HTR-8/SVneo (cell line): ENCODE measurements at places on chromosomes 2 and 18.

- no peak for DNase-seq
These were observed 194.0 kb upstream of the RBMS1 start for GRCh38 chr2:160687629-160688028.

- peak; percentile 78 for DNase-seq
These were observed 37.0 kb upstream of the GRHL1 start for GRCh38 chr2:9914384-9915065.

DNA sequence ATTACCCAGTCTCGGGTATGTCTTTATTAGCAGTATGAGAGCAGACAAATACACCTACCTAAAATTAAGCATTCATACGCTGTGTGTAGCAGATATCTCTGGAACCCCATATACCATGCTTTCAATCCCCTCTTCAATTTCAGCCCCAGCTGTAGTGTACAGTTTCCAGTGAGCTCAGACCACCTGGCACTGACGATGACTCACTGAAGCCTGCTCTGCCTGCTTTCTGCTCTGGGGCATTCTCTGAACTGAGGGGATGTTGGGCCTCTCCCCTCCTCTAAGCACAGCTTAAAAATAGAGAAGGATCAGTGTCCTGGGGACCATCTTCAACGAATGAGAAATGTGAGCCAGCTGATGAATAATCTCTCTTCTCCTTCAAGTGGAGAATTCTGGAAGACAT lies 8.7 kb upstream of the CCL20 start:
- peak; percentile 14 for DNase-seq

DNA sequence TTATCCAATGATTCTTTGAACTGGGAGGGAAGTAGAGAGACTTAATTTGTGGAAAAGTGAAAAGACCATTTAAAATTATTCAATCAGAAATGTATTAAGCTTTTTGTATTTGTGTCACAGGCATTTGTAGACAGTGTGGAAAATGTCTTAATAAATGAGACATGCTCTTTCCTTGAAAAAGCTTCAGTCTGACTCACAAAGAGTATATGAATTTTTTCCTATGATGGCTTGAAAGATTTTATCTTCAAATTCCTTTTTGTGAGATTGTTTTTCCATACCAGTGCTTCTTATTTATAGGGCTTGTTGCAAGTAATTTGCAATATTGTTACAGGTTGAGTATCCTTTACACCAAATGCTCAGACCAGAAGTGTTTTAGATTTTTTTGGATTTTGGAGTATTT lies 39.5 kb downstream of the STON1 start:
- DNase-seq = no peak

- no peak for DNase-seq
These were observed 484.4 kb downstream of the NRXN1 start for GRCh38 chr2:50547521-50547920.

- no peak for DNase-seq
These were observed 74.7 kb downstream of the PRKCE start for GRCh38 chr2:45726188-45726587.

- no peak for DNase-seq
These were observed 36.6 kb downstream of the SPRED2 start for GRCh38 chr2:65395621-65396347.
